ENCODE measurements at places on chromosomes 7 and 10.

GRCh38 chr7:2012981-2013380 lies 219.8 kb downstream of the MAD1L1 start:
- DNase-seq, result peak; percentile 46

DNA sequence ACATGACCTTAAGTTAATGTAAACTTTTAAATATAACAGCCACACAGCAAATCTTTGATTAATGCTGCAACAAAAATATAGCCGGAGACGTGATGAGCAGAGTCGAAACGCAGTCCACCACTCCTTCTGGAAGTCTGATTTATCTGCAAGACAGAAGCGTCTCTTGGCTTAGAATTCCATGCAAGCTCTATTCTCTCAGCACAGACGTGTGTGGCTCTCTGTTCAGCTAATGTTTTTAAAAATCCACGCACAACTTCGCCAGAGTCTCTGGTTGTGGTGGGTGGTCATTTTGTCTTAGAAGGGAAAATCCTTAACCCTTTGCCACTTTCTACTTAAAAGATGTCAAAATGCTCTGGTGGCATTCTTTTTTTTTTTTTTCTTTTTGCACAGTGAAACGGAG lies 438.0 kb upstream of the MGMT start:
- no peak for DNase-seq

DNA sequence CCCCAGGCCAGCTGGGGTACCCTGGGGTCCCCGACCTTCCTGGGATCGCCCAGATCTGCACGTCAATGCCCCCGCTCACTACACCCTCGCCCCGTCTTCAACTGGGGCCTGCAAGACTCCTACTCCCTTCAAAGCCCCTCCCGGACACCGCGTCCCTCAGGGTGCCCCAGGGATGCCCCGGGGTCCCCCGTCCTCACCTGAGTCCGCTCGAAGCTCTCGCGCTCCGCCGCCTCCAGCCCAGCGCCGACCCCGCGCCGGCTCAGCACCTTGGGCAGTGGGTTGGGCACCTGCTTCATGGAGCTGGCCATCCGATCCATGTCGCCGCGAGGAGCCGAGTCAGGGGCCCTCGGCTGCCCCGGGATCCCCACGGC lies at the start of gene HIP1:
HIP1 (minus strand) TSS at position 338 of the 371 bp plus-strand sequence; CDS start at position 317, 21 bp downstream.
- no peak for DNase-seq

DNA sequence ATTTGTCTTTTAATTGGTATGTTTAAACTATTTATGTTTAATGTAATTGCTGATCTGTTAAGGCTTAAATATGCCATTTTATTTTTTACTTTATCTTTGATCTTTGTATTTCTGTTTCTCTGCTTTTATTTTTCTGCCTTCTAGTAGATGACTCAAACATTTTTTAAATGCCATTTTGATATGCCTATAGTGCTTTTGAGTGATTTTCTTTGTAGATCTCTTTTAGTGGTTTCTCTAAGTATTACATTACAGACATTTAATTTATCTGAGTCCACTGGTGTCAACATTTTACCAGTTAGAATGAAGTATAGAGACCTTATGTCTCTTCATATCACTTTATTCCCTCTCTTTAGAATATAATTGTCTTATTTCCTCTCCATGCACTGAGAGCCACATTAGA lies 32.7 kb downstream of the IL6 start:
- DNase-seq, result peak; percentile 14

GRCh38 chr7:98879198-98879978 lies 1.1 kb downstream of the TRRAP start:
- no peak for DNase-seq

DNA sequence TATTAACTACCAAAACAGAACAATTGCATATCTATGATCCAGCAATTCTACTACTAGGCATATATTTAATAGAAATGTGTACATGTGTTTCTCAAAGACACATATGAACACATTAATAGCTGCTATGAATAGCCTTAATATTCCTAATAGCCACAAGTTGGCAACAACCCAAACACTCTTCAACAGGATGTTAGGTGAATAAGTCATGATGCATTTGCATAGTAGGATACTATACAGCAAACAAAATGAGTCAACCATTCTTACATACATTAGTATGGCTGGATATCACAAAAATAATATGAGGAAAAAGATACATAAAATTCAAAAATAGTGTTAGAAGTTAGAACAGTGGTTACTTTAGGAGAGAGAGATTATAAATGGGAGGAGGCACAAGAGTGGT lies 26.8 kb upstream of the ZNF746 start:
- no peak for DNase-seq

GRCh38 chr10:132193907-132194552 lies 7.3 kb downstream of the DPYSL4 start:
- DNase-seq, result no peak

- DNase-seq, result no peak
These were observed 113.2 kb downstream of the CALN1 start for GRCh38 chr7:72298912-72299311.

DNA sequence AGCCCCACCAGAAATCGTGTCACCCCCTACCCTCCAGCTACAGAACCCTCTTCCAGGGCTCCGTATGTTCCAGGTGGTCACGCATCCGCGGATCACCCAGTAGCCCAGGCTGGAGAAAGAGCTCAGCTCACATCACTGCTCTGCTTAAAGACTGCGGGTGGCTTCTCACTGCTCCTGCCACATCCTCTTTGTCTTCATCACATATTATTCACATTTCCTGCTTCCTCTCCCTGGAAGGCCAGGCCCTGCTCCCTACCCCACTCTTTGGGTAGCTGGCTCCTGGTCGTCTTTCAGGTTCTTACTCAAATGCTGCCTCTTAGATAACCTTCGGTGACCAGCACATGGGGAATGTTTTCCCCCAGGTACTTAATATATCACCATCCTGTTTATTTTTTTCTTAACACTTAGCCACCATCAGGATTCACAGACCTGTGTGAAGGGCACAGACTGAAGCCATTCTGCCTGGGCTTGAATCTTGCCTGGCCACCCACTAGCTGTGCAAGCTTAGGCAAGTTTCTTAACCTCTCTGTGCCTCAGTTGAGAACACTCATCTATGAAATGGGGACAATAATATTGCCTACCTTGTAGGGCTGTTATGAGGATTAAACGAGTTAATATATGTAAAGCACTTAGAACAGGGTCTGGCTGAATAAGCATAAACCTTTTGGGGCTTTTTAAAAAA lies 307.8 kb downstream of the PRPF18 start:
- no peak for DNase-seq

DNA sequence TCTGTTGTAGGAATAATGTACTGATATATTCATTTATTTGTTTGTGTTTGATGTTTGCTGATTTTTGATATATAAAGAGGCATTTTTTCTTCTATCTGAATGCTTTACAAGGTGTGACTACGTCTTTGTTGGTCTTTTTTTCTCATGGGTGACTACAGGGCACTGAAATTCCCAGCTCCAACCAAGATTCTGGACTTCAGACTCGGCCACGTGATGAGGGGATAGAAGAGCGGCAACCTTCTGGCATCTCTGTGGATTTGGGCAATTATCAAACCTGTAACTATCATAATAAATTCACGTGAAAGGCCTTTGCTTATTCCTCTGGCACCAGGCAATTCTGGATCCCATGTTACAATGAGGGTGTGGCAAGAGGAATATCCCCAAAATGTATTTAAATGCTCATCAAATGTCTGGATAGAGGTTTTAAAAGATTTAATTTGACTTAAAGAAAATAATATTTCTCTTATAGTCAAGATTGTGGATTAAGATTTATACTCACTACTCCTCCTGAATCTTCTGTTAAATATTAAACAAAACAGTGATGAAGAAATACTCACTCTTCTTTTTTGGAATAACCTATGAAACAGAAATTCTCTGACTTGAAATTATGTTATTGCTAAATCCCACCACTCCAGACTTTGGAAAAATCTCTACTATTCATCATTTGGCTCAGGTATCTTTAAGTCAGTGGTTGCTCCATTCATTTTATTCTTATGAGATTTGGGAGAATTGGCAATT lies 276.3 kb downstream of the GPR37 start:
- DNase-seq, result no peak

GRCh38 chr10:110695539-110695886 lies 51.4 kb downstream of the RBM20 start:
- DNase-seq, result no peak
